ENCODE measurements at places on chromosomes 11 and 22.

DNA sequence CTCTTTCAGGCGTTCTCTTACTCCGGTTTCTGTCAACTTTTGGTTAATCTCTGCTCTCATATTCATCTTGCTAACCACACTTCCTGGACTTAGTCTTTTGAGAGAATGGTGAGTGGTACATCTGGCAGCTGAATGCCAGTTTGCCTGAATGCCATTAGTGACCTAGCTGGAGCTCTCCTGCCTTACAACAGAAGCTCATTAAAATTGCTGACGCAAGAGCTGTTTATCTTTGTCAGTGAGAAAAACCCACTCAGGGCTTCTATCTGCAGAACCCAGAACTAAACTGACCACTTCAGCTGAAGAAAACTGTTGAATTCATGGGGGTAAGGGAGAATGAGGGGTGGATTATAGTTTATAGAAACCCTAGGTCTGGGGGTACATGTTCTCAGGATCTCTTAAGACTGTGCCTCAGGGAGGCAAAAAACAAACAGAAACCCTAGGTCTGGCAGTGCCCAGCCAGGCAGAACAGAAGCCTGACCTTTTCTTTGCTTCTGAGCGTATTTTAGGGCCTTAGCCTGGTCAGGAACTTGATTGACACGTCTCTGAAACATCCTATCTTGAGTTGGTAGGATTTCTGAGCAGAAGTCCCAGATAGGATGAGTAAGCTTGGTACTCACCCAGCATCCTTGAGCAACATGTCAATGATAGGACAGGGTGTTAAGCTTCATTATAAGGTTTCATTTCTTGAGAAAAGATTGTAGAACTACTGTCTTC is 52.8 kb upstream of the YWHAH start:
- ATAC-seq: peak; percentile 71

GRCh38 chr11:111878385-111878848 is 548 bp downstream of the FDXACB1 start:
- ATAC-seq: no peak

GRCh38 chr11:1481861-1482441 is 4.6 kb downstream of the MOB2 start:
- no peak for ATAC-seq

- no peak for ATAC-seq
Observed at GRCh38 chr11:88353386-88353785, 15.8 kb upstream of the CTSC start.

DNA sequence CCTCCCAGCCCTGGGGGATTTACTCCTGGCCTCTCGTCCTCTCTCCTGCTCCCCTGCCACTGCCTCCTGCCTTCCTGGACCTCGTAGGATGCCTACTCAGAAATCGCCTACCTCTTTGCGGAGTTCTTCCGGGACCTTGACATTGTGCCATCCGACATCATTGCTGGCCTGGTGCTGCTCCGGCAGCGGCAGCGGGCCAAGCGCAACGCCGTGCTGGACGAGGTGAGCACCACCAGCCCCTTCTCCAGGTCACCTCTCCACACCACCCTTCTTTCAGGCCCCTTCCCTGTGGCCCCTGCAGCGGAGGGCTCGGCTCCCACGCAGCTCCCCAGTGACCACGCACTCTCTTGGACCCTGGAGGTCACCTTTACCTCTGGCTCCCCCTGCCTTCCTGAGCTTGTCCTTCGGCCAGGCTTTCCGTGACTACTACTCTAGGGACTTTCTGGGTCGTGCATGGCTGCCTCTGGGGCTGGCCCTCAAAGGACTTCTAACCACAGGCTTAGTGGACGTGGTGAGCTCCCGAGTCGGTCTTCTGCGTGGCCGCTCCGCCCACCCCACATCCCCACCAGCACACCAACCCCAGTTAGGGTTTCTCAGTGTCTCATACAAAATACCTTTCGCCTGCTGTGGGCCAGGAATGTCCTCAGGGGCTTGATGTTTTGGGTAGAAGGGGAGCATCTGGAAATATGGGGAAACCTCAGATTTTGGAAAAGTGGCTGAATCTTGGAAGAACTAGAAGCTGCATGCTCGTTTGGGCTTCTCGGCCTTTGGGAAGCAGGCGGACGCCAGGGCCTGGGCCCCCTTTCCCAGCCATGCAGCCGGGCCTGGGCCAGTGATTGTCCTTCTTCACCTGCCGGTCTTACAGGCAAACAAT is 24.1 kb upstream of the MYRF start:
- ATAC-seq: no peak

DNA sequence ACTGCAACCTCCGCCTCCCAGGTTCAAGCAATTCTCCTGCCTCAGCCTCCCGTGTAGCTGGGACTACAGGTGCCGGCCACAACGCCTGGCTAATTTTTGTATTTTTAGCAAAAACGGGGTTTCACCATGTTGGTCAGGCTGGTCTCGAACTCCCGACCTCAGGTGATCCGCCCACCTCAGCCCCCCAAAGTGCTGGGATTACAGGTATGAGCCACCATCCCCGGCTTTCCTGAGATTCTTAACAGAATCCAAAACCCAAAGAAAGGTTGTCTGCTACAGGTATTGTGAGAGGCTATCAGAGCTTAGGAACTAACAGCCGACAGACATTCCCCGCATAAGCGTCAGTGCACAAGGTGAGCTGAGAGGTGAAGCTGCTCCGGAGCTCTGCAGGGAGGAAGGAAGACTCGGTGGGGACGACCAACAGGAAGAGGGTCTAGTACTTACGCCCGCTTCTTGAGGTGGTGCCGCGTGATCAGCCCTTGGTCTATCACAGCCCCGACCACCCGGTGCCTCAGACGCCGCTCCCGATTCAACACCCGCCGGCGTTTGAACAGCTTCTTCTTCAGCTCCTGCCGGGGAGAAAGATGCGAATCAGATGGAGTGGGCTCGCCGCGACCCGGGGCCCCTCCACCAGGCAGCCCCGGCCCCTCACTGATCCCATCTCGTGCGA is 470 bp downstream of the C11orf98 start:
- ATAC-seq: peak; percentile 47

DNA sequence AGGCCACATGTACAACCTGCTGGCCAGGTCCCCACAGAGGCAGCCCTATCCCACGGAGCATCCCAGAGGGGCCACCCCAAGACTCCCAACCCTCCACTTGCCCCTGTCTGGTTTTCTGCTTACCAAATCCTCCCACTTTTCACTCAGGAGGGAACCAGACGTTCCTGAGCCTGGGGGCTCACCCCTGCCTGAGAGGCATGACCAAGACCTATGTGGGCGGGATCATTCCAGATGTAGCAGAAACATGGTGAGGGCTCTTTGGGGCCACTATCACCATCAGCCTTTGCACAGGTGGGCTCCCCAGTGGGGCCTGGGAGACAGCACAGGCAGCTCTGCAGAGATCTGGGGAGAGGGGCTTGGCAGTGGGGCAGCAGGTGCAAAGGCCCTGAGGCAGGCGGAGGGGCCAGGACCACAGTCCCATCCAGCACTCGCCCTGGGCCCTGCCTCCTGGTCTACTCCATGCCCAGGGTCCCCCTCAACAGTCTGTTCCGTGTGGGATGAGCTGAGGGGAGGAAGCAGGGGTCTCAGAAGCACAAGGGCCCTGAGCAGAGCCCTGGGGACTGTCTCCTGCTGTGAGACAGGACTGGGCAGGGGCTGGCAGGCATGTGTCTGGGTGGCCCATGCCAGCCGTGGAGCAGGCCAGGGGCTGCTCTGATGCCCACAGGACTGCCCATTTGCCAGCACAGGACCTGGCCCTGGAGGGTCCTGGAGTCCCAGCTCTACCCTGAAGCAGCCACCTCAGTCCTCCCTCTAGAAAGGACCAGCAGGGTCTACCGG is 9.4 kb downstream of the PIM3 start:
- no peak for ATAC-seq

- no peak for ATAC-seq
Observed at GRCh38 chr11:134864233-134864967, 452.4 kb upstream of the B3GAT1 start.

- no peak for ATAC-seq
Observed at GRCh38 chr22:17781319-17782031, 7.2 kb upstream of the BID start.

DNA sequence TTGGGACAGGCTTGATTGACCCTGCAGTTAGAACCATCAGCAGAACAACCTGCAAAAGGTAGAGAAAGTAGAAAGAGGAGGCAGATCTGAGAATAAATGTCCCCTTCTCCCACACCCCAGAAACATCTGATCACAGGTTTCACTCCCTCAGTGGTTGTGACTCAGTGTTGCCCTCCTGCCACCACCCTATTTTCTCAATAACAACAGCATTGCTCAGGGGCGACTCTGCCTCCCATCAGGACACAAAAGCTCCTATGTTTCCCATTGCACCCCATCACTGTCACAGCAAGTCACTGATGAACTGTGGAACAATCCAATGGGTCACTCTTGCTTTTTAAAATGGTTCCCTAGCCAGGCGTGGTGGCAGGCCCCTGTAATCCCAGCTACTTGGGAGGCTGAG is 110.2 kb downstream of the RASSF10 start:
- ATAC-seq: no peak

DNA sequence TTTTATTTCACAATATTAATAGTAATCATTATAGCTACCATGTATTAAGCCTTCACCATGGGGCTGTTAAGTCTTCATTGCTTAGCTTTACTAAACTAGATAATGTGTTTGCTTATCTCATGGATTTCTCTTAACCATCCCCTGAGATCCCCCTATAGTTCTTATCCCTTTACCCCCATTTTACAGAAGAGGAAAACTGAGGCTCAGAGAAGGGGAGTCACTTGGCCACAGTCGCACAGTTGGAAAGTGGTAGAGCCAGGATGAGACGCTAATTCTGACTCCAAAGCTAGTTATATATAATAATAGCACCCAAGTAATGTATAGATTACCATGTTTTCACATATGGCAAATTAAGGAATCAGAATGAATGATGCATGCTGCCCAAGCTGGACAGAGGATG is 9.7 kb upstream of the TFIP11 start:
- ATAC-seq: no peak

DNA sequence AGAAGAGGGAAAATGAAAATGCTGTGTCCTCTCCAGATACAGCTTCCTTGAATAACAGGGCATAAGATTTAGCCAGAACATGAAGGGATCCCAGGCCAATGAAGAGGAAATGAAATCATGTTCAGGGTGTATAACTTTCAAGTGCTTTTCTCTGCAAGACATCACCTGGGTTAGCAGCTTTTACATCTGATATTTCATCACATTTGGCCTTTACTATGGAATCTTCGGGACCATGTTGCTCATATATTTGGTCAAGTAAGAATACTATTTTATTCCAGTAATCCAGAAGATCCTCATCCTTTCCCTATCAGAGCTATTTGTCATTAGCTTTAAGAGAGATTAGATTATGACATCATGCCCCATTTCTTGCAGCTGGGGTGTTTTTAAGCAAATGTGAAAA is 66.3 kb upstream of the OR5AK2 start:
- ATAC-seq: no peak

- no peak for ATAC-seq
Observed at GRCh38 chr11:45048870-45049691, 97.4 kb upstream of the PRDM11 start.

DNA sequence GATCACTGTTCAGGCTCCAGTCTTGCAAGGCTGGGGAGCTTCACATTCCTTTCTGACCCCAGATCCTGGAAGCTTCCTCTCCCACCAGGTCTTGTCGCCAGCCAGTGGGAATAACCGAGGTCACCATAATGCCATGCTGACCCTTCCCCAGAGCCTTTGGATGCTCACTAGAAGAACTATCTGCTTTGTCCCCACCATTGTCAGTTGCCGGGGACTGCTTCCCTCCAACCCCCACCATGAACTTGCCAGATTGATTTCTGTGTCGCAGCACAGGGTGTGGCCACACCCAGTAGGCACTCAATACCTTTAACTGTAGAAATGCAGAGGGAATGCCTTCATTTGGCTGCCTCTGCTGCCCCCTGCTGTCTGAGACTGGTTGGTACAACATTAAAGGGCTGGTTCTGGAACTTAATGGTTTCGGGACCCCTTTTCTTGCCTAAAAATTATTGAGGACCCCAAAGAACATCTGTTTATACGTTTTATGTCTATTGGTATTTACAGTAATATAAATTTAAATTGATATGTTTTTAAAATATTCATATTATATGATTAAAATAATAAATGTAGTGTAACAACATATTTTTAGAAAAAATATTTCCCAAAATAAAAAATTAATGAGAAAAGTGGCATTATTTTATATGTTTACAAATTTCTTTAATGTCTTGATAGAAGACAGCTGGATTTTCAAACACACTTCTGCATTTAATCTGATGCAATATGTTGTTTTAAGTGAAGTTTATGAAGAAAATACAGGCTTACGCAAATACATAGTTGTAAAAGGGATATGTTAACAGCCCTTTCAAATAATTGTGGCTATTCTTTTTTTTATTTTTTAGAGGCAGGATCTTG is 6.7 kb upstream of the GDPD5 start:
- ATAC-seq: peak; percentile 37

GRCh38 chr22:49996119-49996517 is 16.4 kb downstream of the IL17REL start:
- no peak for ATAC-seq

- peak; percentile 91 for ATAC-seq
Observed at GRCh38 chr11:110000031-110000502, 93.1 kb upstream of the ZC3H12C start.

- ATAC-seq: no peak
Observed at GRCh38 chr11:94835594-94835927, 67.4 kb downstream of the AMOTL1 start.

DNA sequence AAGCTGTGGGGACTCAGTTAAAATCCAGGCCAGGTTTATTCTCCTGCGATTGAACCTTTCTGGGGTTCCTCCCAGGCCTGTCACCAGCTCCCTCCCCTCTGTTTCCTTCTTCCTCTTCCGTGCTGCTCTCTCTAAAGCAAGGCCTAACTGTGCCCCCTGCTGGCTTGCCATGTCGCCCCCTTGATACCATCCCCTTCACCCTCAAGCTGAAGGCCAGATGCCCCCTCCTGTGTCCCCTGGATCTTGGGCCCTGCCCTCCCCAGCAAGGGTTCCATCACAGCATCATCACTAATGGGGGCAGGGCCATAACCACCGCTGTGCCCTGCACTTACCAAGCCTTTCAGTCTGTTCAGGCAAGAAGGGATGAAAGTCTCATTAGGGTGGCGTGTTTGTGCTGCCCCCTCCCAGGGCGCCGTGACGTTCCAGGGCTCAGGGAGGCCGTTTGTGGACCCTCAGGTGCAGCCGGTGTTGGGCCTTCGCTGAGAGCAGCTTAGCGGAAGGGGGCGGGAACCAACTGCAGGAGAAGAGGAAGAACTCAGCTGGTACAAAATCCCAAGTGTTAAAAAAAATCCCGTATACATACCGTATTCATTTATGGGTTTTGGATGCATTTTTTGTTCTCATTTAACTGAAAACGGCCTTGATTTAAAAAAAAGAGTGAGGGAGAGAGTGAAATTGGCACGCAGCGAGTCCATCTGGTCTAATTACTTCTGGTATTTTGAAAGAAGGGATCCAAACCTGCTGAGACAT is 69.9 kb downstream of the MPPED1 start:
- no peak for ATAC-seq

DNA sequence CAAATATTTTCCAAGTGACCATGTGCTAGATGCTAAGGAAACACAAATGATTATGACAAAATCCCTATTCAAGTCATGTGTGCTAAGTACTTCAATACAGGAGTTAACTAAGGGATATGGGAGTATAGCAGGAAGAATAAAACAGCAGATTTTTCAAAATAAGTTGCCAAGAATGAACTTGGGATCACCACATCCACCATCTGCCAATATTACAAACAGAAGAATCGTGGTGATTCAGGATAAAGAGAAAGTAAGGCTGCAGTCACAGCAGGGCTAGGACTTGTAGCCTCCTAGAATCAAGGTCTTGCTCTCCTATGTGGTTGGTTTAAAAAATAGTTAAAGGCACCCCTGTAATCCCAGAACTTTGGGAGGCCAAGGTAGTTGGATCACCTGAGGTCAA is 34.3 kb downstream of the MRTFA start:
- no peak for ATAC-seq
